ENCODE measurements at places on chromosomes 1 and 21.
A peak's percentile ranks its signal among the peaks of the same experiment; 100 is the strongest.

GRCh38 chr1:230430499-230430898, 4.4 kb upstream of the PGBD5 start:
- no peak for DNase-seq

DNA sequence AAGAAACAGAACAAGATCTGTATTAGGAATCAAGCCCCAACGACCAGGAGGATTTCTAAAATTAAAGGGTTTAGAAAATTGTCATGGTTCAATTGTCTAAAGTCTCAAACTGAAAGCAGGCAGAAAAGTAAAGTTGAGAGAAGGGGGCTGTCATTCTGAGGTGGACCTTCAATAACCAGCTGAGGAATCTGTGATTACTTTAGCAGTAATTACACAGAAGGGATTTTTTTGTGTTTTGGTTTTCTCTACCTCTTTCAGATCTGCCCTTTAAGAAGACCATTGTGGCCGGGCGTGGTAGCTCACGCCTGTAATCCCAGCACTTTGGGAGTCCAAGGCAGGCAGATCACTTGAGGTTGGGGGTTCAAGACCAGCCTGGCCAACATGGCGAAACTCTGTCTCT, 17.4 kb downstream of the AIDA start:
- no peak for DNase-seq

DNA sequence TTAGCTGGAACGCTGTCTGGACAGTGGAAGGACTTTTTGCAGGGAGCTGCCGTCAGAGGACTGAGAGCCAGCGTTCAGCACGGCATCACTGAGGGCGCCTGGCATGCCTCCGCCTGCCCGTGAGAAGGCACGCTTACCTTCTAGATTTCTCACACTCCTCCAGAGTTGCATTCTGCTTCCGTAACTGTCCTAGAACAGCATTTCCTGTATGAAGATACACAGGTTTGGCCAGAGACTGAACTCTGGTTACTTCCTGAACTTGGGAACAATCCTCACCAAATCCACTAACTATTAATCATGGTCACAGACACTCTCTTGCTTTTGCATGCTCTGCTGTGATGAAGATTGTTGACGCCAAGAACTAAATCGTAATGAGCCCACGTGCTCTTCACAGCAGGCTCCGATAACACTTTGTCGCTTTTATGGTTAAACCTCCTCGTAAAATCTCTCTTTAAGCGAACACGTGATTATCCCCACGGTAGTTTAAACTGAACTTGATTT, 93.5 kb downstream of the KIF26B start:
- DNase-seq = no peak

DNA sequence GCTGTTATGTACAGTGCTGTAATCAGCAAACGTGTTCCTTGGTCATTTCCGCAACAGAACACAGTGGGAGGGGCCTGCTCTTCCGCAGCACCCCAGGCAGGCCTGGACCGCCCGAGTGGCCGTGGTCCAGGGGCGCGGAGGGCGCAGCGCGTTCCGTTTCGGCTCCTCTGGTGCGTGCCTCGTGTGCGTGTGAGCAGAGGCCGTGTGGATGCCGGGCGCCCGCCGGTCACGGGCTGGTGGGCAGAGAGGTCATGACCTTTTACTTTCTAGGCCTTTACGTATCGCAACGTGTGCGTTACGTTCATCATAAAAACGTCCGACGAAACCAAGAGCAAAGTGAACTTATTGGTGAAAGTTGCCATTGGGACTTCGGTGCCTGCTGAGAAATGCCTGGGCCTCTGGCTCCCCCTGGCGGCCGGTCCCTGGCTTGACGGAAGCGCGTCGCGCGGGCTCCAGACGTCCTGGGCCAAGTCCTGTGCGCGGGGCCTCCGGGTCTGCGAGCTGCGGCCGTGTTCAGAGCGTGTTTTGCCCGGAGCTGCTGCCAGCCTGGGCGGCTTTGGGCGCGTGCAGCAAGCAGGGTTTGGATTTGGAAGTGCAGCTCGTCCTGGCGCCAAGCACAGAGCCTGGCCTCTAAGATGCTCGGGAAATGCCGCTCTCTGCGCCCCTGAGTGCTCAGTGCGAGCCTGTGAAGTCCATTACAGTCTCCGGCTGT, 34.4 kb downstream of the COL18A1 start:
- DNase-seq = peak; percentile 98

DNA sequence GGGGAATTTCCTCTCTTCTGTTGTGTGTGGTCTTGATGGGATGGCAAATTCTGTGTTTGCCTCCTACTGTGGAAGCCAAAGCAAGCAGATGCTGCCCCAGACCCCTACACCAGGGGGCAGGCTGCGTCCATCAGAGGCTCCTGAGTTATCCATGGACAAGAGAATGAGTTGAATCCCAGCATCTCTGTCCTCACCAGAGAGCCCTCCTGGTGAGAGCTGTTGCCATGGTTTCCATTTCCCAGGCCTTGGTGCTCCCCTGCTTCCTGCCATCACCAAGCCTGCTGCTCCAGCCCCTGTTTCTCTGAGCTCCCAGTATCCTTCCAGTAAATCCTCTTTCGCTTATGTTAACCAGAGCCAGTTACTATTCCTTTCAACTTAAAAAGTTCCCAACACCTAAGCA, 20.4 kb upstream of the GNG12 start:
- peak; percentile 25 for DNase-seq

DNA sequence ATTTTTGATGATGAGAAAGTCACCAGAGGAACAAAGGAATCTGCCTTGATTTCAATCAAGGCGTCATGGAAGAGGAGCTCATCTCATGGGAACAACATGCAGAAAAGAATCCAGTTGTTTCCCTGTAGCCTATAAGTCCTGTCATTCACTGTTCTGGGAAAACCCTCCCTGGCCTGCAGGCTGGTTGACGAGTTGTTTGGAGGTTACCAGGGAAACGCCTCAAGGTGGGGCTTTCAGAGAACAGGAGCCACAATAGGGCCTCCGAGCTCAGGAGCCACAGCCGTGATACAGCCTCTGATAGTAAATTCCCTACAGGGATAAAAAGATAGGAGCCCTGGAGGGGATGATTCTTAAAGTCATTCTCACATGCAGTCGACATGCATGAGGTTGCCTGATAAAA, 135.2 kb downstream of the PSMG1 start:
- peak; percentile 76 for DNase-seq

DNA sequence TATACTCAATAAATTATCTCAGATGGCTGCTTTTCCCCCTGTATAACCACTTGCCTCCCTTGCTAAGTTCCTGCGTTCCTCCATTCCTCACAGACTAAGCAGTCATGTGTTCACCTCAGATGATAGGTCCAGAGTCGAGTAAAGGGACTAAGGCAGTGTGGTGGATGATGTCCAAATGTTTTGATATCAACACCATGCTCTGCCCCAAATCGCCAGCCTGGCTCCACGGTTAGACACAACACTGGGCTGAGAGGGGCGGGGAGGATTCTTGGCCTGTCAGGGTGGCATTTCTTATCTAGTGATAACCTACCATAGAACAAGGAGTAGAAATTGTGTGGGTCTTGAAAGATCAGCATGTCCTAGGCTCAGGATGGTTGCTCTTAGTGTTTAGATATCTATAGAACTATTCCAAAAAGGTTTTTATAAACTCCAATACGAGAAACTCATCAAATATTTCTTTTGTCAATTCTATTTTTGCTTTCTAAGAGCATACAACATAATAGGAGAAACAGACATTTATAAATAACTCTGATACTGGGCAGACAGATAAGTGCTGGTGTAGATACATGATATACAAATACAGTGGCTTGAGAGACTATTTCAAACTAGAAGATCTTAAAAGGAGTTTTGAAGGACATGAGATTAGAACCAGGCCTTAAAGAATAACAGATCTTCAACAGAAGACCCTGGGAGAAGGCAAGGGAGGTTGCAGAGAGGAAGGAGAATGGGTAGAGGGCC, 21.5 kb downstream of the GJA5 start:
- DNase-seq = no peak

DNA sequence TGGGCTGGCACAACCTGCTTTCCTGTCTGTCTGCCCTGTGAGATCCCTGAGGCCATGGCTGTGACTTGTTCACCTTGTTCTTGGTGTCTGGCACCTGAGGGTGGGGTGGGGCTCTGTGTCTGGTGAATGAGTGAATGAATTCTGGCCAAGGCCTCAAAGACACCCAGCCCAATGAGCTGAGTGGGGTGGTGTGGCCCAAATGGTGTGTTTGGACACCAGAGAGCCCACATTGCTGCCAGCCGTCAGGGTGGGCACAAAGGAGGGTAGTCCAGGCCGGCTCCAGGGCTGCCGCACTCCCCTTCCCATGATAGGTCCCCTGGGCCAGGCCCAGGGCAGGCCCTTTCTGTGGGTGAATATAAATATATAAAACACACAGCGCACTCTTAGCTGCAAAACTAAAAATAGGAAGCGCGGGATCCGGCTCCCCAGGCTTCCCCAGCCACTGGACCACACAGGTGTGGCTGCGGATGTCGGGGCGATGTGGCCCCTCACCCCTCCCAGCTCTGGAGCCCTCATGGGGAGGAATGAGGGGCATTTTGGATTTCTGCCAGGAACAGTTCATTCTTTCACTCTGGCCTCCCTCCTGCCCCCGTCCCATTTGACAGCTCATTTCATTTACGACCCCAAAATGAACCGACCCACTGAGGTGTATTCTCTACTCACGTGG, 33.3 kb downstream of the RUNX3 start:
- no peak for DNase-seq

DNA sequence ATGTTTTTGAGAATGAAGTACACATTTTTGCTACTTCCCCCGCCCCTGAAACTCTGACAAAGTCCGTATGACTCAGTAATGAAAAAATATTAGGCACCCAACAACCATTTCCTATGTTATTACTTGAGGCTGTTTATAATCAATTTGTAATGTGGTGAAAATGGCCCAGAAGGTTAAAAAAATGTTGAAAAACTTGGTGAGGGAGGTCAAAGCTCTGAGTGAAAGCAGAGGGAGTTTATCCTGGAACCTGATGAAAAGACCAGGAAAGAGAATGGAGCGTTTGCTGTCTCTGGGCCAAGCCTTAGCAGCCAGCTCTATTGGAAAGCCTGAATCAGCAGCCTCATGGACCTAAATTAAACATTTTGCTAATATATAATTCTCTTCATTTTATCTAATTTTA, 367.7 kb upstream of the NEGR1 start:
- DNase-seq = no peak

DNA sequence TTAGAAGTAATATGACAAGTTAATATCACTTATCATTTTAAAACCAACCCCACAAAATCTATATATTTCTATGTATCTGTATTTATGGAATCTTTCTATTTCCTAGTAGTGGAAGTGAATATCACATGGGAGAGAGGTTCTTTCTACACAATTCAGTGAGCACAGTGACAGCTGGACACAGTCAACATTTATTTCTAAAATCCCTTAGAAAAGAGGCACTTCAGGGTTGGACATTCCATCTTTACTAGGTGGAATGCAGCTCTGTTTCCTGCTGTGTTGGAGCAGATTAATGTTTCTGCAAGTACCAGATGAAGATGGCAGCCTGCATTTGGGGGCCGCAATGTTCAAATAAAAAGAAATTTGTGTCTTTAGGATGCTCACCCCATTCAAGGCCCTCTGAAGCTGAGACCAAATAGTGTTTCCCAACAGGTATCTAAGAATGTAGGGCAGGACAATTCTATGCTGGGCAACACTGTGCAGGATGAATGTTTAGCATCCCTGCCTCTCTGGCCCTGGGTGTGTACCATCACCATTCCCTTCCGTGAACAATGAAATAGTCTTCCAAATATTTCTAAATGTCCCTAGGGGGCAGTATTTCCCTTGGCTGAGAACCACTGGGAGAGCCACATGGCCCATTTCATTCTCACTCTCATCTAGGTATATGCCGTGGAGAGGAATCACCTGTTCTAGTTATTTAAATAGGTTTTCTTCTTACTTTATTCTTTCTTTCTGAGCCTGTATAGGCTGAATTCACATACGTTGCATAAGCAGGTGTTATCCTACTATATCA, 394.8 kb downstream of the PRDM2 start:
- DNase-seq = peak; percentile 10

DNA sequence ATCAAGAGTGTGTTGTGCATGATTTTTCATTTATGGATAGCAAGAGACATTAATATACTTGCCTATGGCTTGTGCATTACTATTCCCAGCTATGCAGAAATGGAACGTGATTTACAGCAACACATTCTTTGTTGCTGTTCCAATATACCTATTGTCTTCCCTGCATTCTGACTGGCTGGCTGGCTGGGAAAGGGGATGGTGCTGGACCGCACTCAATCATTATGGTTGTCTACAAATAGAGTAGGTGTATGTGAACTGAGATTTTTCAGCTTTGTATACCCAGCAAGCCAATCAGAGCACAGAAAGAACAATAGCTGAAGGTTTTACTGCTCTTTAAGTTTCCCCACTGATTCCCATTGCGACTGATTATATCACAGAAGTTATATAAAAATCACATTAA, 167.5 kb downstream of the ATG4C start:
- no peak for DNase-seq
